Right cardiac atrium (tissue), 5 donors: ENCODE measurements at places on chromosomes 3 and 15.

GRCh38 chr15:76208786-76209424, 102.4 kb downstream of the ETFA start:
- DNase-seq = no peak

DNA sequence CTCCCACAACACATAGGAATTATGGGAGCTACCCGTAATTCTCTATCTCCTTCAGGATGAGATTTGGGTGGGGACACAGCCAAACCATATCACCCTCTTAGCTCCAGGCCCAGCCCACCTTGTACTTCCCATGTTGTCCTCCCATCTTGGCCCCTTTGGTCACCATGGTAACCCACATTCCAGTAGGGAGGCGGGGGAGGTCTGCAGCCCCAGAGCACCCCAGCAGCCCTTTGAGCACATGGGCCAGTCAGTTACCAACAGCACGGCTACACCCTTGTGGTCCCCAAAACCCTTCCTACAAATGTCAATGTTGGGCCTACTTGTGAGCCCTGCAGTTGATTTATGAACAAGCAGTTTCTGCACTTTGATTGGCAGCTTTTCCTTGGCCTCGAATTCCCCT, 84.5 kb downstream of the LRRK1 start:
- no peak for DNase-seq

GRCh38 chr15:22735781-22736180, 50.7 kb upstream of the NIPA1 start:
- no peak for DNase-seq

DNA sequence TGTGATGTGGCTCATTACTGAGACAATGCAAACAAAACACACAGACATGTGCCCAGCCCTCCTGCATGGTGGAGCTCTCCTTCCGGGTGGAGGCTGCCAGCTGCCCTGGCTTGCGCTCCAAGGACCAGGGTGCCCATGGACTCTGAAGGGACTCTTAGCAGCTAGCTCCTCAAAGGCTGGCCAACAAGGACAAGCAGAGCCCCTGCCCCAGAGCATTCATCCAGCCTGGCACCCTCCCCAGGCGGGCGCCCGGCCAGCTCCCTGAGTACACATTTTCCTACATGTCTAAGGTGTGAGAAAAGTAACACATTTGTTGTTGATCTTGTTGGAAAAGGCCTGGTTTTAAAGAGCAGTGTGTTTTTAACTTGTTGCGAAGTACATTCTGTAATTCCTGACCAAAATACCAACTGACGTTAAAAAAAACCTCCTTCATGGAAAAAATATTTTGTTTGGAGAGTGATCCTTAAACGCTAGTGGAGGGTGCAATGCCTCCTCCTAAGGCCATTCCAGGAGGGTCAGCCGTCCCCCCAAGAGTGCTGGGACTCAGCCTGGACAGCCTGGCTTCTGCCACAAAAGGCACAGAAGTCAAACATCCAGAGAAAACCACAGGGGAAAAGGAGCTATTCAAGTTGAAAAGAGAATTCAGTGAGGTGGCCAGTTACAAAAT, 86.9 kb downstream of the KLF15 start:
- DNase-seq = peak; percentile 95

DNA sequence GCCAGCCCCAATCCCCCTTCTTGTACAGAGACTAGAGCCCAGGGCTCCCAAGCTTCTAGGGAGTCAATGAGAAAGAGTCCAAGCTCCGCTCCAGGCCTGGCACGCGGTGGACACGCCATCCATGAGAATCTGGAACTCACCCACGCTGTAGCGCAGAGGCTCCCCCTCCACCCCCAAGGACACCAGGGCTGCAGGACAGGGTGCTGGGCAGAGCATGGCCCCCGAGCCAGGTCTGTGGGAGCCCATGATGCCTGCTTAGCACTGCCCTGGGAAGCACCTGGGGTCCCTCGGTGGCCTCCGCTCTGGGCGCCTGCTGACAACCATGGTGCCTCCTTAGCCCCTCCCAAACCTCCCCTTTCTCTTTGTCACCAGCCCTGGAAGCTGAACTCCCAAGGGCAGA, 28.5 kb downstream of the ACSBG1 start:
- no peak for DNase-seq

DNA sequence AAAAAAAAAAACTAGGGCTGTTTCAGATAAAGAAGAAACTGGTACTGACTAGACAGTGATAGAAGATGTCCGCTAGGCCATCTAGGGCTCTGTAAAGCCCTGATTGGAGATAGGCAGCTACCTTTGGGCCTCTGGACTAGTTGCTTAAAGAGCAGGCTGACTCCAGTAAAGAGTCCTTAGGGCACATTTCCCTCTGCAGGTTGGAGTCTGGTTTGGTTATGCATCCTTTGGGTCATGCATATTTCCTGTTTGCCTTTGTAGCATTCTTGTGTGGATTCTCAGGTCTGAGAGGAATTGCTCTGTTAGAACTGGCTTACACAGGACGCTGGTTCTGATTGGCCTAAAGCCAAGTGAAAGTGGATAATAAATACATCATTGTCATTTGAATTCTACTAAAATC, 165.5 kb upstream of the LRRN1 start:
- DNase-seq = no peak

DNA sequence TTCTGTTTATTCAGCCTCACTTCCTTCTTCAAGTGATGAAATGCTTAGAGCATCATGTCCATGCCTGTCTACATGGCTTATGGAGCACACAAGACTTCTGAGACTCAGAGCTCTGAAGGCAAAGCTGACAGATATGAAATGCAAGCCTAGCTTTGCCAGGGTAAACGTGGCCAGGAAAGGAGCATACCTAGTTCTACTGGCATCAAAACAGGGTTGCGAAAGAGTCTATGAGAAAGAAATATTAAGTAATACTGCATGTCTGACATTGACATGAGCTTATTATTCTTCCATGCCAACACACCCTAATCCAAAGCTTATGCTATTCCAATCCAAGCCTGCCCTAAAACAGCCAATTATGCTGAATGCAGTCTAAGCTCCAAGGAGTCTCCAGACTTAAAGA, 391.5 kb downstream of the ERC2 start:
- DNase-seq = no peak

DNA sequence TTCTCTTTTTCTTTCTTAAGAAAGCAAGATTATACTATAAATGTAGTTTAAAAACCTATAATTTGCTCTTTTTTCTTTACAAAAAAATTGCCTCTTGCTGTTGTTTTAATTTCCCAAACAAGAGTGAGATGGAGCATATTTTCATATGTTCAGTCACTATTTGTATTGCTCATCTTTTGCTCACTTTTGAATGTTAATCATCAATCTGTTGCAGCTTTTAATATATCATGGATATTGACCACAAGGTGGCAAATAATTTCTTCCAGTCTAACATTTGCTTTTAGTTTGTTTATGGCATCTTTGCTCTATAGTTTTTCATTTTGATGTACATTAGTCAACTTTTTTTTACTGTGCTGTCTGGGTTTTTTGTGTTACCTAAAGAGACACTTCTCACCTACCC, 112.6 kb upstream of the THRB start:
- no peak for DNase-seq

DNA sequence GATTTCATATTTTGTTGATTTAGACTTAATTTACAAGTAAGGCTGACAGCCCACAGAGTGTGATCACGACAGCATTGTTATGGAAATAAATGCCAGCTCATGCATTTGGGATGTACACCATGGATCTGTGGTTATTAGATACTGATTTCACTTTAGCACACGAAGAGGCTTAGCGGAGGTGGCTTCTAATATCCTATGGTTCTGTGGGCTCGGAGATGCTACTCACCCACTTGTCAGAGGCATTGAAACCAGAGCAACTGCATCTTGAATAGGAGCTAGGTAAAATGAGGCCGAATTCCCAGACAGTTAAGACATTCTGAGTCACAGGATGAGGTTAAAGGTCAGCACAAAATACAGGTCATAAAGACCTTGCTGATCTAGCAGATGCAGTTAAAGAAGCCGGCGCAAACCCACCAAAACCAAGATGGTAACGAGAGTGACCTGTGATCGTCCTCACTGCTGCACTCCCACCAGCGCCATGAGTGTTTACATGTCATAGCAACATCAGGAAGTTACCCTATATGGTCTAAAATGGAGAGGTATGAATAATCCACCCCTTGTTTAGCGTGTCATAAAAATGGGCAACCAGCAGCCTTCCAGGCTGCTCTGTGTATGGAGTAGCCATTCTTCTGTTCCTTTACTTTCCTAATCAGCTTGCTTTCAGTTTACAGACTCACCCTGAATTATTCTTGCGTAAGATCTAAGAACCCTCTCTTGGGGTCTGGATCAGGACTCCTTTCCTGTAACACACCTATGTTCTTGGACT, 117.5 kb downstream of the PGPEP1L start:
- DNase-seq = no peak

DNA sequence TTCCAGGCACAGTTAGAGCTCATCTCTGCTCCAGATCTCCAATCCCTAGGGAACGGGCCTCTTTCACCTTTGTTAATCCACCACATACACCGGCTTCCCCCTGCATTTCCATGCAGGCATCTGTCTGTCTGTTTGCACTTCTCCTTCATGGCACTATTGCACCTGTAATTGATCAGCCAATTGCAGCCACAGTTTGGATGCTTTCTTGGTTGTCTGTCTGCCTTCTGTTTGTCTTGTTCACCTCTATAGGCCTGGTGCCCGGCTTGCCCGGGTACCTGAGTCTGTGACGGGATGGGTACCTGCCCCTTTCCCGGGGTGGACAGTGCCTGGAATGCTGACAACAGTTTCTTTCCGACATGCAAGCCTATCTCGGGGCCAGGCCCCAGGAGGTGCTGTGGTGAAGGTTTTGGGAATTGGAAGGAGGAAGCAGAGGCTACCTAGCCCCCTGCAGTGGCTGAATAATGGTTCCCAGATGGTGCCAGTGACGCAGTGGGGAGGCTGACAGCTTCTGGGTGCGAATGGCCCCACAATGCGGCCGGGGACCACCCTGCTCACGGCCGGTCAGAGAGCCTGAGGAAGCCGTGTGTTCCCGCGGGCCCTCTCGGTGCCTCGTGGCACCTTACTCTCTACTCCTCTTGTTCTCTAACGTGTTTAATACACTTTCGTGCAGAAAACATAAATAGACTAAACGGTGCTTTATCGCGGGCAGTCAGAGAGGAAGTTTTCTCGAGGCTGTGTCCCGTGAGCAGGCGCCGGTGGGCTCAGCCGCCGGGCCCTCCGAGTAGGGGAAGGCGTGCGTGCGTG, 31.3 kb upstream of the RAB6B start:
- no peak for DNase-seq

DNA sequence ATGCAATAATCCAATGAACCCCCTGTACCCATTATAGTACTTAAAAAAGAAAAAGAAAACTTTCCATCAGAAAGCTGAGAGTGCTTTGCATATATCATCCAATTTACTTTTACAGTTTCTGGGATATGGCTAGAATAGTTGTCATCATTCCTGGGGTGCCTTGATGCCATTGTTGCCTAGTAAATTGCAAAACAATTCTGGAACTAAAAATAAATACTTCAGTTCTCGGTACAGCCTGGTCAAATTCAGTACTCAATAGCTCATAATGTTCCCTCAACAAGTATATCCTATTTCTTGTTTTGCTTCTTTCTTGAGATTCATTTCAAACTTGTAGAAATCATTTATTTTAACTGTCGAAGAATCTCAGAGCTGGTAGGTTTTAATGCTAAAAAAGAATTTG, 334.7 kb upstream of the MDFIC2 start:
- DNase-seq = no peak

- DNase-seq = no peak
These were observed 104.1 kb upstream of the GOLGA8J start for GRCh38 chr15:29978411-29979382.

DNA sequence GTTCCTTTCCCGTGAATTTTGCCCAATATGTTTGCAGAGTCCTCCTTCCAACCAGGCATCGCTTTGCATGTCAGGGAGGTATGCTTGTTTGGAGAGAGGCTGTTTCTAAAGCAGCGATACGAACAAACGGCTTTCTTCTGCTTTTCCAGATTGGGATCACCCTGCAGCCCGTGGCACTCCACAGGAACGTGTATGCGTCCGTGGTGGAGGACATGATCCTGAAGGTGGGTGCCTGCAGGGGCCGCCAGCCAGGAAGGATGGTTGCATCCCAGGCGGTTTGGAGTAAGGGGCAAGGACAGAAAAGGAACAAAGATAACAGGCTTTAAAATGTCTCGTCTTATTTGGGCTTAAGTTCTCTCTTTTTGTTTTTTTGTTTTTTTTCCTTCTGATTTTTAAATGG, 17.5 kb downstream of the MAP6D1 start:
- no peak for DNase-seq

GRCh38 chr3:156150434-156151066, 30.2 kb downstream of the KCNAB1 start:
- DNase-seq = no peak
